ENCODE measurements at places on chromosomes 16 and 17.

- DNase-seq: no peak
Observed at GRCh38 chr17:15307710-15308111, 33.7 kb downstream of the TEKT3 start.

DNA sequence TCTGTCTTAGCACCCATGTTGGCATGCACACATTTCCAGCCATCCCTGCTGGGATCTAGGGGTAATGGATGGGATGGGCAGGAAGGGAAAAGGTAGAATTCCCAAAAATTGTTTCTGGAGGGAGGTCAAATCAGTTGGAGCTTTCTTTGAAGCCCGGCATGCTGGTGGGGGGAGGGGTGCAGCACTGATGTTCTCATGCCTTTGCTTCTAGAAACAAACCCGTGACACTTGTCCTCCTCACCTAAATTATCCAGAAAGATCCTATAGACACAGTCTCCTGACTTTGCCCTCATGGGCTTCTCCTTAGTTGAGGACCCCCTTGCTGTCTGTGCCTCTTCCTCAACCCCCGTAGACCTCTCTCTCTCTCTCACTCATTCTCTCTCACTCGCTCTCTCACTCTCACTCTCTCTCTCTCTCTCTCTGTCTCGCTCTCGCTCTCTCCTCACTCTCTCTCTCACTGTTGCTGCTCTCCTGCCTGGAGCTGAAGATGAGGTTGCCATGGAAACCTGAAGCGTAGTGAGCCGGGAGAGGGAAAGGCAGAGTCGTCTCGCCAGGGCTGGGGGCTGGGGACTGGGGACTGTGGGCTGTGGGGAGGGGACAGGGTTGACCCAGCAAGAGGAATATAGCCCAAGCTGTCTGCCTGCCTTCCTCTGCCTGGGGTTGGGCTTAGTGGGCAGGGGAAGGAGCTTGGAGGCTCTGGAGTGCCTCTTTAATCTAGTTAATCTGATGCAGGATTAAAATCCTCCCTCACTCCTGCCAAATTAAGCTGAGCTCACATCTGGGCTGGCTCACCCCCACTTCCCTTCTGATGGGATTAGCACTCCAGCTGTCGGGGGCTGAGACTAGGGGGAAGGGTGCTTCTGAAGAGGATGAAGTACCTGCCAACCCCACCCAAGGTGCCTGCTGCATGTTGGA is 16.1 kb downstream of the LASP1 start:
- DNase-seq: no peak

DNA sequence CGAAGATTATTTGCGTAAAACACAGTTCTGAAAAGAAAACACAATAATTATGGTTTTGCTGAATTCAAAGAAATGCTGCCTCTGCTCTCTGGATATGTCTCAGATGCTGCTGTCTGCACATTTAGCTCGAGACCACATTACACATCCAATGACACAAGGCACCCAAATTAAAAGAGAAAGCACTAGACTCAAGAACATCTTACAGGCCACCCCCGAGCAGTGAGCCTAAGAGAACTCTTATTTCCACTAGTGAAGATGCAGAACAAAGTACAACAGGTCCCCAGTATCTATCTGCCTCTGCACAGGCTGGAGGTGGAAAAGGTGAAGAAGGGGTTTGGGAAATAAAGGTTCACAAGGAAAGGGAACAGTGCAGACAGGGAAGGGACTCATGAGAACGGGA is 33.5 kb downstream of the GRB2 start:
- no peak for DNase-seq

DNA sequence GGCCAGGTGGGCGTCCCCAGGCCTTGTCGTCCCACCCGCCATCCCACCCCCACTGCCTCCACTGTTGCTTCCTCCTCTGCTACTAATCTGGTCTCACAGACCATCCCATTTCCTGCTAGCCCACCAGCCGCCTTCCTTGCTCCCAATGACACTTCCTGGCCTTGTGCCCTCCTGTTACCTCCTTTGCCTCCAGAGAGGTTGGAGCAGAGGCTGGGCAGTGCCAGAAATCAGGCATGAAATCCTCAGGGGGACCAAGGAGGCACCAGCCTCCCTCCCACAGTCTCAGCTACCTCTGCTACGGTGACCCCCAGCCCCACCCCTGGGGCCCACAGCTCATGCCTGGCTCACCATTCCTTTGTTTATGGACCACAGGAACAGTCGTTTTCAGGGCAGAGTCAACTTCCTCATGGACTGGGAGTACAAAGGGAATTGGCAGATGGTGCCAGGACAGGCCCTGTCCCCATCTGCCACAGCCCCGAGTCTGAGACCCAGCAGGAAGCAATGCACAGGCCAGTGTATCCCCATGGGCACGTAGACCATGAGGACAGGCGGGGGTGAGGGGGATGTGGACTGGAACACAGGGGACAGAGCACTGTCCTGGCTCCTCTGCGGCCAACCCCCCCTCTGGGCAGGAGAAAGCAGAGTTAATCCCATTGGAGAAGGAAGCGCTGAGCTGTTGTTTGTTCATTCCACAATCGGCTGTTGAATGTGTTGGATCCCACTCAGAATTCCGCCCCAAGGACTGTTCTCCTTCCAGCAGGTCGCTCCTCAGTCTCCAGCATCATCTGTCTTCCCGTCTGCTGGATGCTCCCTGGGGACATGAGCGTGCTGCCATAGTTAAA is 2.2 kb upstream of the CDH5 start:
- no peak for DNase-seq

DNA sequence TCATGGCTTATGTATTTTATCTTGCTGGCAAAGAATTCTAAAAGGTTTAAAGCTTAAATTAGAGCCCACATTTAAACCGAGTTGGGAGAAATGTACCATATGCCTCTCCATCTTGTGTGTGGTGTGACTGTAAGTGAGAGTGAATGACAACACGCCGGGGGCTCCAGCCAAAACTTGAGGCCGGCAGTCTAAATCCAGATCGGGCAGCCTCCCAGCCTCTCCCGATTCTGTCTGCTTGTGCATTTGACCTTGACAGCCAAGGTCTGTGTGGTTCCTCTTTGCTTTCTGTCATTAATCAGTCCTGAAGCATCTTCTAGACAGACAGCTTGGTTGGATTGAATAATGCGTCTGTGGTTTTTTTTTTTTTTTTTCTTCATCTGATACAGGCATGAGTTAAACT is 1093.2 kb upstream of the EEF2KMT start:
- DNase-seq: no peak

DNA sequence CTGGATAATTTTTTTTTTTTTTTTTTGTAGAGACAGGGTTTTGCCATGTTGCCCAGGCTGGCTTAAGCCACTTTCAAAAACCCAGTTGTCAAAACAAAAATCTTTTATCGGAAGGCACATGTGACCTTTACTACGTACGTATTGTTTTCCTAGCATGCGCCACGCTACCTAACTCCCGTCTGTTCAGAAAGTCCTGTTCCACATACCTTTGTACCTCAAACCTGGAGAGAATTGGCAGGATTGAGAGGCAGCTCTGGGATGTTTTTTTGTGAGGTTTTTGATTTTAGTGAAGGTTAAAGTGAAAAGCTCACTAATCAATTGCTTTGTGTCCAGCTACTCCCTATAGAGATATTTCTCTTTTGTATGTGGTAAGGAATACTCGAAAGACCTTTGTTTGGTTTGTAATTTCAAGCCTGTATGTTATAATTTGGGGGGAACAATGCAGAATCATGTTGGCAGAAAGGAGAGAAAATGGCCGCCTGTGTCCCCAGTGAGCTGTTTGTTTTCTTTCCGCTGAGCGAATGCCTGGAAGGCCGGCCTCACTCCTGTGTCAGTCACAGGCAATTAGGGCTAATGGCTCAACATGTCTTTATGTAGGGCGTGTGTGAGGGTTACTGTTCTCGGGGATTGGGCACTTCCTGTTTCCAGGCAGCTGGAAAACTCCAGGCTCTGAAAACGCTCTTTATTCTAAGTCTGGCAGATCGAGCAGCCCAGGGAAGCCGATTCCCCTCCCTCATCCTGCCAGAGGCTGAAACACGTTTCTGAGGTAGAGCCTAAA is 60.8 kb upstream of the CLEC18A start:
- DNase-seq: no peak

DNA sequence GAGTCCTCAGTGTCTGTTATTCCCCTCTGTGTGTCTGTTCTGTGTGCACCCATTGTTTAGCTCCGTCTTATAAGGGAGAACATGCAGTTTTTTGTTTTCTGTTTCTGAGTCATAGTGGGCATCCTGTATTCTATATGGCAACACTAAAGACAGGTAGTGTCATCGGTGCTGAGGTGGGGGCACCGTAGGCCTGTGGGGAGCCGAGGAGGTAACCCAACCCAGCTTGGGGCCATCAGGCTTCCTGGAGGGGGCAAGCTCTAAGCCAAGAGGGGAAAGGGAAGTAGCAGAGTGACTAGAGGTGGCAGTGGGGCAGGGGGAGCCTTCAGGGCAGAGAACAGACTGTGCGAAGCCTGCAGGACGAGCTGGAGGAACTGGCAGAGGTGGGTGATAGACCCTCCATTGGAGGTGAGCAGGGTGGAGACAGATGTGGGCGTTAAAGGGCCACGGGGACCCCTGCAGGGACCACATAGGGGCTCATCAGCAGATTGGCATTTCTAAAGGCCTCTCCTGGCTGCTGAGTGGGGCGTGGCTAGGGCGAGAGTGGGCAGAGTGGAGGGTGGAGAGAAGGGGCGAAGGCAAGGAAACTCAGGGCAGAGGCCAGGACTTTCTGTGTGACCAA is 36.5 kb downstream of the CPNE2 start:
- peak; percentile 89 for DNase-seq

DNA sequence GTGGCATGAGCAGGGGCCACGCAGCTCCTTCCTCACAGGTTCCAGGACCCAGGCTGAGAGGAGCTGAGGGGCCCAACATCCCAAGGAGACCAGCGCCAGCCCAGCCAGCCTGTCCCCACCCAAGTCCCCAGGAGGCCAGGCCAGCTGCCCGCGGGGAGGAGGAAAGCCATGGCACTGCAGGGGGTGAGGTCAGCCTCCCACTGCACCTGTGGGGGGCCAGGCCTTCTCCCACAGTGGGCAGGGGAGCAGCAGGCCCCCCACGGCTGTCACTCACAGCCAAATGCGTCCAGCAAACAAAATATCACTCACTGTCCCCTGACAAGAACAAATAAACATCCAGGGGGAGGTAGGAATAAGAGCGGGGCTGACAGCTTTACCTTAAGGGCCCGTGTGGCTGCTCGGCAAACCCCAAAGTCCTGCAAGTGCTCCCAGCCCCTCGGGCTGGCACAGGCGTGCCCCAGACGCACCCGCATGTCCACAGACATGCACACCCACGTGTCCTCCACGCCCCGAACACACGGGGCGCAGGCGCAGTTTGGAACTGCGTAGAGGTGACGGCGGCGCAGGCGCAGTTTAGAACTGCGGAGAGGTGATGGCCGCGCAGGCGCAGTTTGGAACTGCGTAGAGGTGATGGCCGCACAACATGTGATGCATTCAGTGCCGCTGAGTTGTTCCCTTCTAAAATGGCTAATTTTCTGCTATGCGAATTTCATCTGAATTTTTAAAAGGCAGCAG is 291.1 kb downstream of the FOXL1 start:
- no peak for DNase-seq

DNA sequence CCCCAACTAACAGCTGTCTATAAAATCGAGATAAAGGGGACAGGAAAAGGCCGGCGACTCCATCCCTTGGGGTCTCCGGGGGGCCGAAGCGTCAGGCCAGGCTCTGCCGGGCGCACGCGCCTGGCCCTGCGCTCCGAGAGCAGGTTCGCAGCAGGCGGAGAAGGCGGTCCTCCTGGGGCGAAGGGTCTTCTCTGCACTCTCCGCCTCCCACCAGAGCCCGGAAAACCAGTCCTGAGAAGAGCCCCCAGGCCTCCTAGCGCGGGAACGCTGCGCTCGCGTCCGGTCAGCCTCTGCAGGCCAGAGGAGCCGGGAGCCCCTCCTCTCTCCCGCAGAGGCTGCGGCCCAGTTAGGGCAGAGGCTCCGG is 5.1 kb downstream of the FOXF1 start:
- no peak for DNase-seq

GRCh38 chr16:50263060-50263909 is 3.1 kb upstream of the ADCY7 start:
- DNase-seq: no peak

DNA sequence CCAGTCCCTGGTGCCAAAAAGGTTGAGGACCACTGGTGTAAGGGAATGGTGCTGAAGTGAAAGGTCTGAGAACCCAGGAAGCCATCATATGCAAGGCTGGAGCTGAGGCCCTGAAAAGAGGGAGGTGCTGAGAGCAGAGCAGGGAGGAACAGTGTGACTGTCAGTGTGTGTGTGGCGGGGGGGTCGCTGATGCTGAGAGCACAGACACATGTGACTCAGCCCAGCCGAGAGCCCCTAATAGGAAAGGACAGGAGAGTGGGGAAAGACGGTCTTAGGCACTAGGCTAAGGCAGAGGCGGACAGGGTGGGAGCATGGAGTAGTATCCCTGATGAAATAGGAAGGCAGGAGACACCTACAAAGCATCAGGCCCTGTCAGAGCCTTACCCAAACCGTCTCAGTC is 1.2 kb downstream of the B9D1 start:
- no peak for DNase-seq

- no peak for DNase-seq
Observed at GRCh38 chr16:84737192-84738011, 37.6 kb downstream of the USP10 start.

- no peak for DNase-seq
Observed at GRCh38 chr17:7841396-7841914, 7.4 kb downstream of the KDM6B start.

DNA sequence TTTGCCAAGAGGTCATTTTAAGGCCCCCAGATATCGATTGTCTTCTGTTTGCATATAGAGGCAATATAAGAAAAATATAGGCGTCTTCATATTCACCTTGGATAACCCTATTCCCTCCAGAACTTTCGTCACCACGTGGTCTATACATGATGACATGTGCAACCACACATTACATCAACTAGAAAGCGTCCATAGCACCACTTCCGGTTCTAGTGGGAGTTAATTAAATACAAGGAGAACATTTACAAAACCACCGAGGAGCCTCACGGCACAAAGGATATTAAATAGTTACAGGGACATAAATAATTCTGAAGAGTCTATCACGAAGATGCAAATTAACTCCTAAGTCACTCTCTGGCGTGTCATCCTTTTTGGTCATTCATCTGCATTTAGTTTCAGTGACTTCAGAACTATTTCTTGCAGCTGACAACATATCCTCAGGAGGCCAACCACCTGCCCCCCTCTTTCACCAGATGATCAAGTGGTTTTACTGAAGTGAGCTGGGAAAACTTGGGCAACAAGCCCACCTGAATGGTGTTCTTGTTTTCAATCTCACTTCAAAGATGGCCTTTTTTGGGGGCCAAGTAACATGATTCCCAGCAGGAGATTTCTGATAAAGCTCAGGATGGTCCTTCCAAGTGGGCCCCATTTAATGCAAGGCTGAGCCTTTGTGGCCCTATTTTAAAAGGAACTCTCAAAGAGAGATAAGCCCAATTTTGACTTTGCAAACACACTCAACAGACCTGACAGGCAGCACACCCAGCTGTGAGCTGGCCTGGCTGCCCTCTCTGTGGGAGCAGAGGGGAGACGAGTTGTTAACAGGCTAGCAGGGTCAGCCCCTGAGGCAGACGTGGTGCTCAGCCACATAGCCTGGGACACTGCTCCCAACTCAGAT is 15.3 kb downstream of the CMTM3 start:
- DNase-seq: no peak

- DNase-seq: no peak
Observed at GRCh38 chr17:81858170-81858966, 2.0 kb downstream of the P4HB start.

Measured in stimulated activated naive CD8-positive, alpha-beta T cell treated with anti-CD3 and anti-CD28 coated beads, Interleukin-15, amount 100 ng/mL, for 72 hours (primary cell).